ENCODE measurements at places on chromosomes 3 and 15.

- no peak for DNase-seq
These were observed 379.1 kb downstream of the MCTP2 start for GRCh38 chr15:94610485-94610884.

GRCh38 chr15:34999906-35000305 lies 11.8 kb upstream of the ZNF770 start:
- DNase-seq: no peak

GRCh38 chr3:56918111-56918568 lies 116.4 kb upstream of the ARHGEF3 start:
- DNase-seq: no peak

DNA sequence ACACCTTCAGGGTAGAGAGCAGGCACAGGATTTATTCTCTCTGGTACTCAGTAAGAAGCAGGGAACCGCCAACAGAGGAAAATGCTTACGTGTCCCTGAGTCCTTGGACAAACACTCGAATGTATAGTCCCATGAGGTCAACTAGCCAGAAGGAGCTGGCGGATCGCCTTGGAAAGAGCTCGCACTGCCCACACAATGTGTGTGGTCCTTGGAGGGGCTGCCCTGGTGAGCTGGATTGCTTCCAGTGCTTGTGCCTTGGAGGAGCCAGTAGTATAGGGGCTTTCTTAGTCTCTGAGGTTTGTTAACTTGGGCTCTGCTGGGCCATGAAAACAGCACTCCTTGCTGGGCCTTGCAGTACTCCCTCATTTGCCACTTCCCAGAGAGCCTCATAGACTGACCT lies 40.7 kb upstream of the VILL start:
- DNase-seq: no peak

GRCh38 chr3:155425396-155425795 lies 131.9 kb upstream of the STRIT1 start:
- DNase-seq: peak; percentile 48

GRCh38 chr15:93308026-93308690 lies 219.1 kb upstream of the RGMA start:
- no peak for DNase-seq

DNA sequence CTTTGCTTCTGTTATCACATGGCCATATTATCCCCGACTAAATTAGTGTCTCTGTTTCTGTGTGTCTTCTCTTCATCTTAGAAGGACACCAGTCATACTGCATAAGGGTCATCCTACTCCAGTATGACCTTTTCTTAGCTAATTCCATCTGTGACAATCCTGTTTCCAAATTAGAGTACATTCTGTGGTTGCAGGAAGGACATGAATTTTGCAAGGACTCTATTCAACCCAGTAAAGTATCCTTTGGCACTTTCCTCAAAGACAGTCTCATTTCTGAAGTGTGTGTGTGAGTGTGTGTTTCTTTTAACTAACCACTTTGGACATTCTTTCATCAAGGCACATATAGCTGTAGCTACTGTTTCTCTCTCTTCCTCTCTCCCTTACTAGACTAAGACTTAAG lies 15.2 kb upstream of the MME start:
- no peak for DNase-seq

- DNase-seq: peak; percentile 17
These were observed 192.5 kb downstream of the RSL24D1 start for GRCh38 chr15:55003965-55004873.

- no peak for DNase-seq
These were observed 45.4 kb upstream of the PYDC2 start for GRCh38 chr3:191415566-191415965.

DNA sequence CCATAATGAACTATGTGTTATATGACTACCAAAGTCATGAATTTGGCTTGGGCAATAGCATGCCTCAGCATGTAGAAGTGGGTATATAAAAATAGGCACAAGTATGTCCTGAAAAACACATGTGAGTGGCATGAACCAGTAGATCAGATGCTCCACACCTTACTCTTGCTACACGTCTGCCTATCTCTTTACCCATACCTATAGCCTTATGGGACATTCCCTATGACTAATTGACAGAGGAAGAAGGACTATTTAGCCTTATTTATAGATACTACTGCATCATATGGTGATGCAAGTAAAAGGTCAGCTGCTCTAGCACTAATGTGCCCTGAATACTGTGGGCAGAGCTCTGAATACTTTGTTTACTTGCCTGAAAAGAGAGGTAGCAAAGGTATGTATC lies 81.0 kb upstream of the ZPLD1 start:
- no peak for DNase-seq

DNA sequence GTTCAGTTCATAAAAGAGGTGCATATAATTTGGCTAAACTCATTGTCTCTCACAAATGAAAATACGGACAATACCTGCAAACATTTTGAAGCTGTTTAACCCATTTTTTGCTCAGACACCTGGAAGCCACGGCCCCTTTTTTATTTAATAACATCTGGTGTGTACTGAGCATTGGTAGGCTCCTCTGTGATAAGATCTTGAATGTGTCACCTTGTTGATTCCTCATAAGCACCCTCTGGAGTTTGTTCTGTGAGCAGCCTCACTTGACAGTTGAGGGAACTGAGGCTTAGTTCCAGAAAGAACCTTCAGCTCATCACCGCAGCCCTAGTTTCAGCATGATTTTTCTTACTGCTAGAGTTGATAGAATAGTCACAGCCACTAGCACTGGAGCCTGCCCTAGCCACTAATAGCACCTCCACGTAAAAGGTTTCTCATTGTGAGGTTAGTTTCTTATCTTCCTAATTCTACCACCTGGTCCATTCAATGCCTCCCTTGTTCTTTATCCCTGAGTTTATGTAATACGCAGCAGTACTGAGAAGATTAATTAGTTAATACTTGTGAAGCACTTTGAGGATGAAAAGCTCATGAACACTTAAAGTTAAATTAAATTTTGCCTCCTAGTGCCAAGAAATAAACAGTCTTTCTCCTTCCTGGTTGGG lies 71.9 kb downstream of the ITPR1 start:
- DNase-seq: no peak

- DNase-seq: no peak
These were observed 285.5 kb downstream of the GABRG3 start for GRCh38 chr15:27256446-27256845.

- no peak for DNase-seq
These were observed 391.3 kb upstream of the TPRG1 start for GRCh38 chr3:188780193-188781147.

DNA sequence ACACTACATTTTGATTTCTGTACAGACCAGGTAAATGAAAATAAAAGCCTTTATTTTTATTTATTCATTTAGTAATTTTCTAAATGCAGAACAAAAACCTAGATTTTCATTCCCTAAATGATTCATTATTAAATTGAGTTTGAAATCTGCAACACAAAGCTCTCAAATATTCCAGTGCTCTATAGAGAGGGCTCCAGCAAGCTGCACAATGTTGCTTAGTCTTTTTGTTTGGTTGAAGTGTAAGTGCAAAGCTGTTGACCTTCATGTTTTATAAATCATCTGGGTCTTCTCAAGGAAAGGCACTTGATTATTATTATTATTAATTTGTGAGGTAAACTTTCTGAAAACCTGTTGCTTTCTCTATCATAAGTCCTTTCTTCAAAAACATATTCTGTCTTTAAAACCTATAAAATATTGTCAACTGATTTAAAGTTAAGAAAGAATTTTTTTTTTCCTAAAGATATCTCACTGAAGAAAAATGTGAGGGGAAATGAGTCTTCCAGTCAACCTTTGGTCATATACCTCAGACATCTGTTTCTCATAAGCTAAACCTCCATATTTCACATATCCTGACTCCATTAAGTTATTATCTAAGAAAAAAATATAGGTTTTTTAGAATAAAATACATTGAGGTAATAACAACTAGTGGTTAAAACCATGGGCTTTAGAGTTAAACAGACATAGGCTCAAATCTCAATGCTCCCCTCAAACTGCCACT lies 100.7 kb downstream of the ZIC4 start:
- no peak for DNase-seq

DNA sequence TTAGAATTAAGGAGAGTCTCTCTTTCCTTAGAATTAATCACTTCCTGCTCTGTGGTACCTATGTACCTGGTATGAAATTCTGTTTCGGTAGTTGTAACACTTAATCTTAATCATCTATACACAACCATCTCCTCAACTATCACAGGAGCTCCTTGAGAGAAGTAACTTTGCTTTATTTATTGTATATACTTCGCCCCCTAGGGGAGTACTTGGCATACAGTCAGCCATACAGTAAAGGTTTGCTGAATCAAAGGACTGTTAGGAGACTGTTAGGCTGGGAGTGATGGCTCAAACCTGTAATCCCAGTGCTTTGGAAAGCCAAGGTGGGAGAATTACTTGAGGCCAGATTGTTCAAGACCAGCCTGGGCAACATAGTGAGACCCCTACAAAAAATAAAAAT lies 44.7 kb downstream of the RORA start:
- DNase-seq: no peak

DNA sequence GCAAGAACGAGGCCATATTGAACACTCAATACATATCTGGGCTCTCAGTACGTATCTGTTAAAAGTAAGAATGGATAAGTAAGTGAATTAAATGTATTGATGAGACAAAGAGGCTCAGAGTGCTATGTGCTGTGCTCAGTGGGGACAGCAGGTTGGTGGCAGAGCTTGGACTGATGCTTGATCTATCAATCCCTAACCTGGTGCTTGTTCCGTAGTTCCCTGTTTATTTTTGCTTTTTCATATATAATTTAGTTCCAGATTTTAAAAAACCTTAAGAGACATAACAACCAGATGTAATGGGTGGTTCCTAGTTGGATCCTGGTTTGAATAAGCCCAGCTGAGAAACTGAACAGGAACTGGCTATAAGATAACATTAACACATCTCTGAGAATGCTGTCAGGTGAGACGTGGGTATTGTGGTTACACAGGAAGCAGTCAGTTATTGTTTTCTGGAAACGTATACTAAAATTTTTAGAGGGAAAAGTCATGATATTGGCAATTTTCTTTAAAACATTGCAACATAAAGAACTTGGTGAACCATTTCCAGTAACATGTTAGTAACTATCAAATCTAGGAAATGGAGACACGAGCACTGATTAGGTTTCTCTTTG lies 120.5 kb downstream of the FOXB1 start:
- DNase-seq: no peak

GRCh38 chr15:37249249-37249648 lies 148.9 kb upstream of the MEIS2 start:
- peak; percentile 66 for DNase-seq

- no peak for DNase-seq
These were observed 81.2 kb upstream of the ABHD17C start for GRCh38 chr15:80613762-80614365.

DNA sequence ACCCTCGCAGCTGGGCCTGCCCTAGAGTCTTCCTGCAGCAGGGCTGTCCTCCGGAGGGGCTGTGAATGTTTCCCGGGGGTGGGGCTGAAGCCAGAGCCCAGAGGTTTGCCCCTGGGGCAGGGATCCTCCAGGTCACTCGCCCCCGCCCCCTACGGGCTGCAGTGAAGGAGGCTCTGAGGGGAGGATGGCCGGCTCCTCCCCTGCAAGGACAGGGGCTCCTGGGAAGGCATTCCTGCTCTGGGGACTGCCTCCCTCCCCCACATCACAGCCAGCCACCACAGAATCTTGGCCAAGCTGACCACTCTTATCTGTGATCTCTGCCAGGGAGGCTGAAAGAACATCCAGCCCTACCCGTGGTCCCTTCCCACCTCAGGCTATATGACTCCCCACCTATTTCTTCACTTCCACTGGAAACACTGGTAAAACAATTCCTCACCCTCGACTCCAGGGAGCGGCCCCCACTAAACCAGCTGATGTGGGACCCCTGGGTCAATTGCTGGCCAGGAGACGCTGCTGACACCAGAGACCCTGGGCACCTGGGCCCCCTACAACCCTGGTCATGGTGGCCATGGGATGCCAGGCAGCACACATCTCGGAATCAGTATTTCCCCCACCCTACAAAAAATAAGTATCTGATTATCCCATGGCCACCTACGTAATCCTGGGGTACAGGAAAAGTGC lies 66.0 kb downstream of the HMCES start:
- no peak for DNase-seq

DNA sequence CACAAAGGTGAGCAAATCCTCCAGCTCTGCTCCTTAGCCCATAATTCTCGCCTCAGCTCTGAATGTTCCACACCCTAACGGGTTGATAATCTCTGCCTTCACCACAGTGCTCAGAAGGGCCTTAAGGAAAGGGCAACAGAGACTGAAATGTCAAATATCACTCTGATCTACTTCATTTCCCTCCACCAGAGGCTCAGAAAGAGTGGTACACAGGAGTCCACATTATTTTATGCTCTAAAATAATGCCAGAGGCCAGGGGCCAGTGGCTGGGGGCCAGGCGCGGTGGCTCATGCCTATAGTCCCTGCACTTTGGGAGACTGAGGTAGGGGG lies 72.2 kb downstream of the MB21D2 start:
- no peak for DNase-seq

DNA sequence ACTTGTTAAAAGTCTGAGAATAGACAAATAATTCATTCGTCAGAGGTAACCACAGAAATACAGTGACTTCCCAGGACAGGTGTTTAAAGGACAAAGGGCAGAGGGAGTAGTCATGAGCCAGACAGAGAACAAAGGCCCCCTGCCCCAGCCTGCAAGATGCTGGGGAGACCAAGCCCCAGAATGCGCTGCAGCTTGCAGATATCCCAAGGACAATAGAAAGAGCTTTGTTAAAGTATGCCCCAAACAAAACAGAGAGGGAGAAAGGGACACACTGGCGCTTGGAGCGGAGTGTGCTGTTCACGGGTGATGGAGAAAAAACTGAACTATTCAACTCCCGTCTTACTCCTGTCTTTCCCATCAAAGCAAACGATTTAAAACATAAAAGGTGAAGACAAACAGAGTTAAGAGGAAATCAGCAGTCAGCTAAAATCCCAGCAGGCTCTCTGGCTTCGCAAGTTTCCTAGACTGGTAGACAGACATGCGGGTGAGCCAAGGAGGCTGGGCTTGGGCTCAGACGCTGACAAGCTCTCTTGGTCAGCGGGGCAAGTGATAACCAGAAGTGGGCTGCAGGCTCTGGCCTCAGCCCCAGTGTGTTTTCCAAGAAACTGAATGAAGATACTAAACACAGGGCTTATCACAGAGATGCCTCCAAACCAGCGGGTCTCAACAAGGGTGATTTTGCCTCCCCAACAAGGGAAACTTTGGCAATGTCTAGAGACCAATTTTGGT lies 130.1 kb downstream of the UACA start:
- DNase-seq: no peak

GRCh38 chr15:74402873-74403587 lies 30.7 kb downstream of the SEMA7A start:
- no peak for DNase-seq

DNA sequence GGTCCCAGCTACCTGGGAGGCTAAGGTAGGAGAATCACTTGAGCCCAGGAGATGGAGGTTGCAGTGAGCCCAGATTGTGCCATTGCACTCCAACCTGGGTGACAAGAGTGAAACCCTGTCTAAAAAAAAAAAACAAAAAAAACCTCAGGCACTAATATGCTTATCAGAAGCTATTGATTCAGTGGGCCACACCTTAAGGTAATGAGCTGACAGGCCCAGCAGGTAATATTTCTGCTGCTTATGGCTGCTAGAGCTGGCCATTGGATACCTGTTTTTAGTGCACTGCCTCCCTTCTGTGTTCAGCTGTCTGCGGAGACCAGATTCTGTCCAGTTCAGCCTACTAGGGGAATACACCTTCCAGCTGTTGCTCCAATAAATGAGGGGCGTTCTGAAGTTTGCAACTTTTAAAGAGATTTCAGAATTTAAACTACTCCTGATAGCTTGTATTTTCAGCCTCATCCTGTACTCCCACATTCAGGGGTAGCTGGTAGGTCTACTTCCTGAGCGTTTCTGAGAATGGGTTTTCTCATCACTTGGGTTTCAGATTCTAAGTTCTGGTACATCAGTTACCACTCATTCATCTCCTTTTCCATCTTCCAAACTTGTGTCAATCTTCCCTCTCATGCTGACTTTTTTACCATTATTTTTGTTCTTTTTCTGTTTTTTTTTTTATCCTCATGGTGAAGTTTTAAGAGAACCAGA lies 69.0 kb downstream of the ATP11B start:
- no peak for DNase-seq
